ENCODE measurements at places on chromosomes 11 and 22.
A peak's percentile ranks its signal among the peaks of the same experiment; 100 is the strongest.

- DNase-seq, result no peak
Observed at GRCh38 chr22:43905681-43906080, 13.9 kb upstream of the PNPLA5 start.

DNA sequence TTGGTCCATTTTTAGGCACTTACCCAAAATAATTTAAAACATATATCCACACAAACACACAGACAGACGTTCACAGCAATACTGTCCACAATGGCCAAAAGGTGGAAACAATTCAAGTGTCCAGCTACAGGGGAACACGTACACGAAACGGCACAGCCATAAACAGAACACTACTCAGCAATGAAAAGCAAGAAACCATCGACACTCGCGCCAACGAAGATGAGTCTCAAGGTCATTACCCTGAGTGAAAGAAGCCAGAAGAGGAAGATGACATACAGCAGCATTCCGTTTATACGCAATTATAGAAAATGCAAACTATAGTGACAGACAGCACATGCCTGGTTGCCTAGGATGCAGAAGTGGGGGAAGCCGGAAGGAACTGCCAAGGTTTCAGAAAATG, 13.4 kb upstream of the COMT start:
- DNase-seq, result no peak

DNA sequence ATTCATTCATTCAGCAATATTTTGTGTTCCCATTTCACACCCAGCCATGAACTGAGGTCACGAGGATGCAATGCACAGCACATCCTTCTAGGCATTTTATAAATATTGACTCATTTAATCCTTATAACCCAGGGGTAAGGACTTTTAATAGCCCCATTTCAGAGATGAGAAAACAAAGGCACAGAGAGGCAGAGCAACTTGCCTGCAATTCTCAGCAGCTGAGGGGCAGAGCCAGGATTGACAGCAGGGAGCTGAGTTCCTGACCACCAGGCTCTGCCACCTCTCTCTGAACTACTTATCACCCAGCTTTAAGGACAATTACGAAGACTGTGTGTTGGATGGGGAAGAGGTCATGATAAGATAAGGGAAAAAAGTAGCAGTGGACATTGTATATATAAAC, 12.8 kb upstream of the FGF3 start:
- DNase-seq, result no peak

- DNase-seq, result no peak
Observed at GRCh38 chr11:86201371-86201884, 43.1 kb upstream of the EED start.

- no peak for DNase-seq
Observed at GRCh38 chr22:38429499-38430068, 25.4 kb downstream of the KCNJ4 start.

DNA sequence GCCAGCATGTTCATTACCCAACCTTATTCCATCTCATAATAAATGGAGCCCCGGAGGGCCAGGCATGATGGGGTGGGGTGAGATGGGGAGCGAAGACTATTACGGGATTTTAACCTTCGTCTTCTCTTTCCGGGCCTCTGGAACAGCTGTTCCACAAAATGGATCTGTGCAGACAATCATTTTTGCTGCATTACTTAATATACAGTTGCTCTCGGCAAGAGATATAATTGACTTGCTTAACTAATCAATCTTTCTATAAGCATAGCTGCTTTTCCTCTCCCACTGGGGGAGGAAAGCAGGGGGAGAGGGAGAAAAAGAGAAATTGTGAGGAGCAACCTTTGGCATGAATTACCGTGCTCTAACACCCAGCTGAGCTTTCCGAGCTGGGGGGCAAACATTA, 440.4 kb downstream of the BUD13 start:
- DNase-seq, result no peak

DNA sequence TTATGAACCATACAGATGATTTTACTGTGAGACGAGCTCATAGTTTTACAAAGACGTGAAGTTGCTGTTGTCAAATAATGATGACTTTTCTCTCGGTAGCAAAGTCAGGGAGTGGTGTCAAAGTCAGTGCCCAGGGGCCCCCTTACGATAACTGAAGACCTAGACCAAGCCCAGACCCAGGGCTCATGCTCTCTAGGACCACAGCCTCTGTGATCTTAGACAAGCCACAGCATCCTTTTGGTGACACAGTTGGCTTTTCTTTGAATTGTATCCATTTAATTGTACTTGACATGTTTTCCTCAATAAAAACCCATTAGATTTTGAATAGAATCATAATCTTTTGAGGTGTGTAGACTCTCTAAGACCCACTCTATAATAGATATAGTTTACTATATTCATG, 17.9 kb upstream of the POGLUT3 start:
- DNase-seq, result no peak

GRCh38 chr11:26344647-26345046, 12.7 kb downstream of the ANO3 start:
- DNase-seq, result no peak

DNA sequence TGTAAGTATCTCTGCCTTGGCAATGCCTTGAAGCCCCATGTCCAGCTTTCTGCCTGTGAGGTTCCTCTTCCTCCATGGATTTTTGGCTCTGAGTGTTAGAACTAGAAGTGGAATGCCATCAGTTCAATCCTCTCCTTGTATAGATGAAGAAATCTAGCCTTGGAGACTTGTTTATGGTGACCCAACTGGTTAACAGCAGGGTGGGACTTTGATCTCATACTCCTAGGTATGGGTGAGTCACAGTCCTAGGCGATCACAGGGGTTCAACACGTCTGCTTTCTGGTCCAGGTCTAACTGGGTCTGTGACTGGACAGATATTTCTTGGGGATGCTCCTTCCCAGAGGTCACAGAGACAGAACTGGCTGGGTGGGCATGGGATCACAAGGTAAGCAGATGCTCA, 9.2 kb upstream of the MTFP1 start:
- no peak for DNase-seq

DNA sequence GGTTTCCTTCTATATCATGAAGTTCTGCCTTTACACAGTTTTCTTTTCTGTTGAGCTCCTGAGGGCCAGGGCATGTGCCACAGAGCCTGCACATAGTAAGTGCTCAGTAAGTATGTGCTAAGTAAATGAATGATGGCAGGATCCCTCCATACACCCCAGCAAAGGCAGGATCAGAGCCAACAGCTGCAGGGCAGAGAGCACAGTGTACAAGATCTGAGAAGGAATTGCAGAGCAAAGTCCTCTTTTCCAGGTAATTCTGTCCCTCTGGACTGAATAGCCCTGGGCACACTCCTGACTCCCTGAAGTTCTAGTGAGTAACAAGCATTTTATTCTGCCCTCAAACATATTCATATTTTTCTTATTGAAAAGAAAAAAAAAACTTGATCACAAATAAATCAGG, 117.7 kb downstream of the GALNT18 start:
- no peak for DNase-seq

DNA sequence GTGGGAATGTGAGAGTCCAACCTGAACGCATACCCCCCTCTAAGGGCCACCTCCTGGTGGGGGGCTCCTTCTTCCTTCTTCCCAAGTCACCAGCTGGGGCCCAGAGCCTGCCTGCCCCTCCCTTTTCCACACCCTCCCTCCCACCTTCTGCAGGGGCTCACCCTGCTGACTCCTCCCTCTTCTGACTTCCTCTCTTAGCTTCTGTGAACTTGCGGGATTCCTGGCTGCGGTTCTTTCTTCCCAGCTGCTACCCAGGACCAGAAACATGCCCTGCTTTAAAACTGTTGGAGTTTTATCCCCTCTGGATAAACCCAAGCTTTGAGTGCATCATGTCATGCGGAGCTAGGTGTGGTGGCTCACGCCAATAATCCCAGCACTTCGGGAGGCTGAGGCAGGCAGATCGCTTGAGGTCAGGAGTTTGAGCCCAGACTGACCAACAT, 10.2 kb downstream of the LRRC74B start:
- DNase-seq, result no peak

GRCh38 chr11:66767666-66768065, 38.6 kb upstream of the SPTBN2 start:
- no peak for DNase-seq

GRCh38 chr11:69848201-69848600, 29.0 kb upstream of the FGF3 start:
- no peak for DNase-seq

GRCh38 chr22:37420686-37421467, 6.4 kb downstream of the ELFN2 start:
- no peak for DNase-seq

- DNase-seq, result no peak
Observed at GRCh38 chr22:19275919-19276600, 15.5 kb downstream of the CLTCL1 start.

- DNase-seq, result no peak
Observed at GRCh38 chr11:62140304-62141110, 16.7 kb downstream of the INCENP start.

- DNase-seq, result no peak
Observed at GRCh38 chr11:72743321-72744221, 8.6 kb downstream of the ARAP1 start.

DNA sequence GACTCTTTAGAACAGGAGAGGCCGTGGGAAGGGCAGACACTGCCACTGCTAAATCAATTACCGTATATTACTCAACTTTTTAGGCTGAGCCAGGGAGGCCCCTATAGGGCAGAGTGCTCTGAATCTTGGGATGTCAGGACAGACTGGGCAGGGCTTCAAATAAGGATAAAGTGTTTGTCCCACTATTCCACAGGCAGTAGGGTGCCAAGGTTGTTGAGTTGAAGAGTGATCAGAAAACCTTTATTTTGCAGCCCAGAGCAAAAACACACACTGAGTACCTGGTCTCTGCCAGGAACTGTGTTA, 1.6 kb upstream of the B4GAT1 start:
- no peak for DNase-seq

DNA sequence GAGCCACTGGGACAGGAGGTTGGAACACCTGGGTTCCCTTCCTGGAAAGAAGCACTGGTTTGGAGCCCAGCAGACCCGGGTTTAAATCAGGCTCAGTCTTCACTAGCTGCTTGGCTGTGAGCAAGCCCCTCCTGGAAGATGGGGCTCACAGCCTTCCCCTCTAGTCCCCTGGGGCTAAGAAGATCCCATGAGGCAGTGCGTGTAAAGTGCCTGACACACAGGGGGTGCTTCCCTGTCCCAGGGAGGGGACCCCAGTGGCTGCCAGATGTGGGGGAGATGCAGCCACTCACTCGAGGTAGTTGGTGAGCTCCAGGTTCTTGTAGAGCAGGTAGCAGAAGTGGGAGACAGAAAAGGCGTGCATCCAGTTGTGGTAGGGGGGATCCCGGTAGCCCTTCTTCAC, 93.2 kb downstream of the PDE2A start:
- no peak for DNase-seq

- no peak for DNase-seq
Observed at GRCh38 chr22:37089434-37089833, 20.1 kb downstream of the TMPRSS6 start.

DNA sequence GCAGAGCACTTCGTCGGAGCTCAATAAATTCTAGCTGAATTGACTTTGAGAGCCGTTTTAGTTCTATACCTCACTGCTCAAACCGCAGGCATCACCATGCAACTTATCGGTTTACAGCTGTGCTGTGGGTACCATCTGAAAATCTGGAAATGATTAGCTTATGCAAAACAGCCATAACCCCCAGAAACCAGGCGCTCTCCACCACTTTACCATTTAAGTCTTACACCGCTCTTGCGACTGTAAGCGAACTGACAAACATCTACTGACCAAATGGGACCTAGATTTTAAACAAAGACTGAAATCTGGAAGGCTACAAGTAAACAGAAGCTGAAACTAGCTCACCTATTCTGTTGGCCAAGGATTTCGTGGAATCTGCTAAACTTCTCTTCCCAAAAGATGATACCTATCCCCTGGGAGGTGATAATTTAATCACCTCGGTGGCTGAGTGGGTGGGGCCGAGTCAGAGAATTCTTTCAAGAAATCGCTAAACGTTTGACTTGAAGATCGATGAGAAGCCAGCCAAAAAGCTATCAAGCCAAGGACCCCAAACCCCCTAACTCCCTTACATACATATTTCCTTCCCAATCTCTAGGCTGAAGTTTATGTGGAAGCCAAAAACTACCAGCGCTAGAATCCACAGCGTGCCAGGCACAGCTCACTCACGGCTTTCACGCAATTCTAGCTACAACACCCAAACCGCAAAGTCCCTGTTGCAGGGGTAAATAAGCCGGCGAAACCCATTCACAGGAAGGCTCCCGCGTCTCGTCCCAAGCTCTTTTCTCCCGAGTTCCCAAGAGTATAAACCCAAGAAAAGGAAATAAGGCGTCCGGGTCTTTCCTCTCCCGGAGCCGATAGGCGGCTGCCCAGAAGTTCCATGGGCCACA, 644 bp downstream of the SPTY2D1 start:
- DNase-seq, result peak; percentile 15

DNA sequence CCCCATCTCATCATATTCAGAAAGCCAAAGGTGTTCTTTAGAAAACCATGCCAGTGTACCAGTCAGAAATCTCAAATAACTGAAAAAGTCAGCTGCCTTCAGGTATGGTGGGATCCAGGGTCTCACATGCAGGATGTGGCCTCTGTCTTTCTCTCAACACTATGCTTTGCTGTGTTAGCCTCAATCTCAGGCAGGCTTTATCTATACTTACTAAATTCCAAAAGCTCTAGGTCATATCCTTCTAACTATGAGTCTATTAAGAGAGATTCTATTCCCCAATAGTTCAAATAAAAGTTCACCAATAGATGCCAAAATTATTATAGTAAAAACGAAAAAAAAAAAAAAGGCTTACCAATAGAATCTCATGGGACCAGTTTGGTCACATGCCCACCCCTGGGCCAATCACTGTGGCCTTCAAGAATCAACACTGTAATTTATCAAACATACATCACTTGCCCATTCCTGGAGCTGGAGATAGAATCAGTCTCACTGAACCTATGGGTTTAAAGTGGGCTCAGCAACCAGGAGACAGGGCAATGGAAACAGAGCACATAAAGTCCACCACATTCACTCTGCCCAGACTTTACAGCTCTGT, 38.0 kb upstream of the APLNR start:
- no peak for DNase-seq

DNA sequence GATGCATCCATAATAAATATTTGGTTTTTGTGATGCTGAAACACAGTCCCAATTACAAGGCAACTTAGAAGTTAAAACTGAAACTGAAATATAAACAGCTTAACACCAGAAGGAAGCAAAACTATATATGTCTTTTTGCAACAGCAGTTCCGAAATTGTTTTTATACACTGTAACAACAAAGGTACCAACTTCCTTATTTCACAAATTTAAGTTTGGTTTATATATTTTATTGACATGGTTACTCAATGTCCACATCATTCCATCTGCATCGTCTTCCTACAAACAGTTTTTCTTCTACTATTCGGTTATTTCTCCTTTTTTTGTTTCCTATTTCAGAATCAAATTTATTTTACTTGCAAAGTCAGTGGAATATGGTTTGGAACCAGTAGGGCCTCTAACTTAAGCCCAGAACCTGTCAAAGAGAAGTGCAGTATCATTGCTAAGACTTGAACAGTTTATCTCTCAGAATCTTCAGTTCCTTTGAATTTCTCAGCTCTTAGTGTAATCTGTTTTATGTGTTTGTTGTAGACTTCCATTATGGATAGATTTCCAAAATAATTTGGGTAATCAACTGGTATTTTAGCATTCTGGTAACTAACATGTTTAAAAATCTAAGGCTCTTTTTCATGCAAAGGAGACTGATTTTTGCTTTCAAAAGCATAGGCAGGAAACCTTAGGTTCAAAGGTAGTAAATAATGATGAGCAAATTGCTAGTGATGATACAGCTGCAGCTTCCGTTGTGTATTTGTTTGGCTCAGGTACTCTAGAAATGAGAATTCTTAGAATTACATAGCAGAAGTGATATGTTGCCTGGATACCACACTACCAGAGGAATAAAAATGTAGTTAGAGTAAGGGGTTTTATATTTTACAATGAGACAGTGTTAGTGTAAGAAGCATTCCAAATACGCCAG, 8.2 kb upstream of the HSPA8 start:
- no peak for DNase-seq

GRCh38 chr11:120608760-120609211, 97.2 kb downstream of the GRIK4 start:
- no peak for DNase-seq

- no peak for DNase-seq
Observed at GRCh38 chr11:69521457-69521856, 40.0 kb downstream of the LINC01488 start.

Measured in stimulated activated CD4-positive, alpha-beta T cell treated with anti-CD3 and anti-CD28 coated beads, Interleukin-12 subunit alpha, Interleukin-12 subunit beta, amount 100 ng/mL, for 24 hours (primary cell).